Stimulated activated CD8-positive, alpha-beta memory T cell treated with anti-CD3 and anti-CD28 coated beads, Interleukin-15, amount 100 ng/mL, for 4 hours (primary cell): ENCODE measurements at places on chromosomes 13 and 19.

- no peak for DNase-seq
These were observed 88.1 kb downstream of the POSTN start for GRCh38 chr13:37510441-37510840.

- DNase-seq: no peak
These were observed 672.8 kb downstream of the PCDH9 start for GRCh38 chr13:66557357-66557756.

GRCh38 chr13:101449790-101450748 is 2.4 kb upstream of the ITGBL1 start:
- no peak for DNase-seq

- no peak for DNase-seq
These were observed 66.5 kb upstream of the STARD13 start for GRCh38 chr13:33352041-33352440.

GRCh38 chr19:41879670-41880328 is 2.7 kb downstream of the CD79A start:
- no peak for DNase-seq

GRCh38 chr13:34939771-34940170 is 2.3 kb upstream of the NBEA start:
- DNase-seq: no peak

DNA sequence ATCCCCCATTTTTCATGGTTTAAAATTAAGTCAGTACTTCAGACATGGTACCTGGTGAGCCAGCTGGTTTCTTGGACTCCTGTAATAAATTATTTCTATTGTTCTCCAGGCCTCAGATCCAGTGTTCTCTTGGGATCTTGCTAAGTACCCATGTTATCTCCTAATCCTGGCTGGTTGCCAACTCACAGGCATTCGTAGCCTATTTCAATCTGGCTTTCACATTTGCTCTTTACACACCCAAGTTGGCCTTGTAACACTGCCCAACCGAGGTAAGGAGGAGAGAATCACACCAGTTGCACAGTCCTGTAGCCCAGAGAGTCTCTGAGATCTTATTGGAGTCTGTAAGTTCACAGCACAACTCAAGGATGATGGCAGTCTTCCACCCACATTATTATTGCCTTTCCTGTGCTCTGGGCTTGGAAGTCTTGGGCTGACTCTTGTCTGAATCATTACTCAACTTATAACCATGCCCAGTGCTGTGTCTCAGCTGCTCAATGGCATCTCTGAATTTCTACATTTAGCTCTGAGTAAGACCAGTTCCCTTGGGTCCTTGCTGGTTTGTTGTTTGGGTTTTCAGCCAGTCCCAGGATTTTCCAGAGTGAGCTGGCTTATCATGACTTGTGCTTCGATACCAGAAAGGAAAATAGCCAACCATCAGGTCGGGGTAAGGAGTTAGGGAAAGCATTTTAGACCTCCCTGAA is 76.6 kb upstream of the KLF12 start:
- no peak for DNase-seq

- DNase-seq: no peak
These were observed 67.3 kb downstream of the DOCK9 start for GRCh38 chr13:98910501-98910951.
